IMR-90 (cell line): ENCODE measurements at places on chromosomes 3 and 15. TPM values are rescaled to one million over a fixed set of nuclear protein-coding genes. Genes with fewer than 3 reads are reported as not detected.
A peak's percentile ranks its signal among the peaks of the same experiment; 100 is the strongest.

DPPA2 gene
- not detected in 2 replicates for total RNA-seq

AGBL1 gene
- not detected in 2 replicates for total RNA-seq

IQCF5 gene
- not detected in 2 replicates for total RNA-seq

DNA sequence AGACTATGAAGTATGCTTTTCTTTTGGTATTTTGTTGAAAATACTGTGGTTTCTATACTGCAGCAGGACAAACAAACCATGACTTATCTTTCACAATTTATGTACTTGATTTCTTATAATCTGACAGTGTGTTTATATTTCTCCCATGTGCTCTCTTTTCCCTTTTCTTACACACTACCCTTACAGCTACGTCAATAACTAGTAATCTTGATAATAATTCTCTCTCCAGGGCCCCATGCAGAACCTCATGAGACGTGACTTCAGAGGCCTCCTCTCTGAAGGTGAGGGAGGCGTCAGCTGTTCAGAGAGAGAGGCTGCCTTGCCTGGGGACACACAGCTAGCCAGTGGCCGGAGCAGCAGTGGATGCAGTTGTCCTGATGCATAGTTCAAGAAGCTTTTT is 35.9 kb downstream of the KY start:
- DNase-seq, result peak; percentile 41

- no peak for DNase-seq
Observed at GRCh38 chr15:42158941-42159340, 2.5 kb upstream of the PLA2G4F start.

GRCh38 chr15:89118481-89118989 is 30.3 kb downstream of the ABHD2 start:
- no peak for DNase-seq

DNA sequence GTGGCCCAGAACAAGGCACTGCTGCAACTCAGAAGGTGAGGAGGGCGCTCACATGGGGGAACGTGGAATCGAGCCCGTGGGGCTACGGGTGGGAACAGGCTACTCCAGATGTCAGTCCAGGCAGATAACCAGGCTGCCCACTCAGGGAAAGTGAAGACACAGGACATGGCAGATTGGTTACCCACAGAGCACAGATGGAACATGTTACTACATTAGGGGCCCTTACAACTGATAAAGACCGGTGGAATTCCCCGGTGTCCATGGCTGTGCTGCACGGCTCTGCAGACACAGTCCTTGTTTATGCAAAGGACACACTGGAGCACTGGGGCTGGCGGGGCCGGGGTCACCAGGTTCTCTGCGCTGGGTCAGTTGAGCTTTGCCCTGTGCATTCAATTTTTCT is 36.9 kb downstream of the PCSK6 start:
- no peak for DNase-seq
